Fibroblast of skin of left biceps (primary cell): ENCODE measurements at places on chromosomes 2 and 18.

DNA sequence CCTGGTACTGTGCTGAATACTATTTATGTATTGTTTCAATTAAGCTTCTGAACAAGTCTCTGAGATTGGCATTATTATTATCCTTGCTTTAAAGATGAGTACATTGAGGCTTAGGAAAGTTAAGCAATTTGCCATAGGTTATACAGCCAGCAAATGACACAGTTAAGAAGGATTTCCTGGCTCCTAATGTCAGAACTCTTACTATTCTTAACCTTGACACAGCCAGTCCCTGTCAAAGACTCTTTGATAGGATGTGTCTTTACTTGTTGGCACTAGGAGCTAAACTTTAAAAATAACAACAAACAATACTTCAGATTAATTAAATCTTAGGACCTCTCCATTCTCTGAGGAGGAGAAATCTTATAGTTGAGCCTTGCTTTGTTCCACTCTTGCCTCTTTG lies 70.6 kb downstream of the UBR3 start:
- no peak for DNase-seq

- no peak for DNase-seq
These were observed 45.3 kb upstream of the RFX8 start for GRCh38 chr2:101520246-101520645.

DNA sequence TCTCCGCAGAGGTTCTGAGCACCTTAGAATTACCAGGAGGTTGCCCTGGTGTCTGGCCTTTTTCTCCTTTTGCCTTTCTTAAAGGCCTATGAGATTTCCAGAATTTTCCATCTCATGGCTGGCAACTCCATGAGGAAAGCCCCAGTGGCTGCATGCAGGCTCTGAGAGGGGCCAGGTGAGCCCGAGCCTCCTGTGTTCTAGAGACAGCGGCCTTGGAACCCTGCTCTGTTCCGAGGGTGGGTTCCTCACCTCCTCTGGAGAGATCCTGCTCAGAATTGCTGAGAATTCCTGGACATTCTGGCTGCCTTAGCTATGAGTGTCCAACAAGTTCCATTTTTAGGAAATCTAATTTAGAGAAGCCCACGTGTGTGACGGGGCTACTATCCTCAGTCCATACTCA lies 35.7 kb upstream of the HPCAL1 start:
- no peak for DNase-seq

- DNase-seq, result no peak
These were observed 487.5 kb downstream of the SUCLG1 start for GRCh38 chr2:83971547-83971946.

DNA sequence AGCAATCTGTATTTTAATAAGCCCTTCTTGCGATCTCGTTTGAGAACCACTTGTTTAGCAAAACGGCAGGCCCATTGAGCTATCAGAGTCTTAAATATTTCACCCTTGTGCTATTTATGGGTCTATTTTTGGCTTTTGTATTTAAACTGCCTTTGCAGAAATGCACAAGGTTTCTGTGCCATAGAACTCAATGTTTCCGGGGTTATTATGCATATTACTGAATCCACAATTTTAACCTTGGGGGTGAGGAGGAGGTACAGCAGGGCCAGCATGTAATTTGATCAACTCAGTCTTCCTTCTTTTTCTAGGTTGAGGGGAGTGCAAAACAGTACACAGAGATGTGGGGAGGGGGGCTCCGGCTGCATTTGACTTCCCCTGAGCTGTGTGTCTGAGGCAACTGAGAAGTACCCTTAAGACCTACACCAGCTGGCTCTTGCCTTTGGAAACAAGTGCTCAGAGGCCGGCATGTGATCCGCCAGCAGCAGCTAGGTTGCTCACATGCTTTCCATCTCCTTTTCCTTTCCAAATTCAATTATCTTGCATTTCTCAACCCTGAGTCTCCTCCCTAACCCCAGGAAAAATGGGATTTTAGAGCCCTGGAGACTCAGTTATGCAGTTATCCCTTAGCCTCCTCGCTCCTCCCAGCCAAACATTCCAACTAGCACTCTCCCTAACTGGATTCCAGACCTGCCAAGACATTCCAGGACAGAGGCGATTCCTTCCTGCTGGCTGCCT lies 103.0 kb downstream of the HNRNPLL start:
- DNase-seq, result no peak

DNA sequence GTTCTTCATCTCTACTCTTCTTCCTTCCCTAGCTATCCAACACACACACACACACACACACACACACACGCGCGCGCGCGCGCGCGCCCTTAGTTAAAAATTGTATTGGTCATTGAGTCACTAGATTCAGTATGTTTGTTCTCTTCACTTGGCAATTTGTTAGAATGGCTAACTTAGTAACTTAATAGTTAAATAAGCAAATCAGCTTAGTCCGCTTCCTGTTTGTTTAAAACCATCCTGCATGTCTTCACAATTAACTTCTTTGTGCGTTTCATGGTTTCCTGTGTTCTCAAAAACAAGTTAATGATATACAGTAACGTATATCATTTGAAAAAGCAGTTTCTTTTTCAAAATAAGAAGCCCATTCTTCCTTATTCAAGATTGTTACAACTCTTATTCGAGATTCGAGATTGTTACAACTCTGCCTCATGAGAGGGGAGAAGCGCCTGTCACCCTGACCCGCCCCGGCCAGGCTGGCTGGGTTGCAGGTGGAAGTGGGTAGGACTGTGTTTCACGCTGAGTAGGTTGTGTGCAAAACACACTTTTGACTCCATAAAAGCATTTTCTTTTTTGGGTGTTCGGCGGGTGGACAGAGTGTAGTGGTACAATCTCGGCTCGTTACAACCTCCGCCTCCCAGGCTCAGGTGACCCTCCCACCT lies 9.5 kb upstream of the CNNM3 start:
- DNase-seq, result no peak

GRCh38 chr18:61360404-61361383 lies 27.5 kb downstream of the CDH20 start:
- DNase-seq, result no peak

DNA sequence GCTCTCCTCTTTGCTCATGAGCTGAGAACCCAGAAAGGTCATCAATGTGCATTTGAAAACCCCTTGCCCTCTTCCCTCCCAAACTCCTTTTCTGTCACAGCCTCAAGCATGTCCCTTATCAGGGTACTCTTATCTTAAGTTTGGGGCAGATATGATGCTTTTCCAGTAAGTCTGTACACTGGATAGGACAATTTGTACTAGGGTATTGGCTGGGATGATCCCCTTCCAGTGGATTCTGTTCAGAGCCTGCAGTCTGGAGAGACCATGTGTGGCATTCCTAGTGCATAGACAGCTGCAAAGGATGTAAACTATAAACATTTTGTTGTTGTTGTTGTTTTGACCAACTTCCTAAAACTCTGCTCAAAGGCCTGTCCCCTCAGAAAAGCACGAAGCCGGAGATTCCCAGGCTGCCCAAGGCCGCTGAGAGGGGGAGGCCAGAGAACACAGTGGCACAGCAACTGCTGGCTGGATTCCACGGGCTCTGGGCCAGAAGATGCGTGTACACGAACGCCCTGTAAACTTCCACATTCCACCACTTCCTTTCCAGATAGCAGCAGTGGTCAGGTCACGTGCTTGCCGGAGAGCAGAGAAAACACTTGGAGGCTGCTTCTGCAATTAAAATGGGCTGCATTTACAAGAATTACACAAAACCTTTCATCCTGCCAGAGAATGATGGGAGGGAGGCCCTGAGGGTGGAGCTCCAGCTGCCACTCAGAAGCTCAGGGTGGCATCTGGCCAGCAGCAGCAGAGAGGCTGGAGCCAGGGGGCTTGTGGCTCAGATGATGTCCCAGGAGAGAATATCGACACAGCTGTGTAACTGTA lies 42.1 kb downstream of the BMP10 start:
- peak; percentile 84 for DNase-seq

DNA sequence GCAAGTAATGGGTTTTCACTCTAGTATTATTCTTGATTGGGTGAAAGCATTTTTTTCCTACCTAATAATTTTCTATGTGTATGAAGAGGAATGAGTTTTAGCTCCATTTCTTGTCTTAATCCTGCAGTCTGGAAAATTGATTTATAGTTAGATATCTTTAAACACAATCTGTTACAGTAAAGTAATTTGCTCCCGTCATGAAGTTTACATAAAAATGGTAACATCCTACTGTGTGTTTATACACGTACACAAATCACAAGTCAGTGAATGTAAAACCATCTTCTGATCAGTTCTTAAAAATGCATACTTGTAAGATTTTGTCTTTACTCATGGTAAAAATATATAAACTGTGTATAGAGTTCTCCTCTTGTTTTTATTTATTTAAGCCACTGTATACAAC lies 51.1 kb downstream of the MAP2 start:
- DNase-seq, result no peak

DNA sequence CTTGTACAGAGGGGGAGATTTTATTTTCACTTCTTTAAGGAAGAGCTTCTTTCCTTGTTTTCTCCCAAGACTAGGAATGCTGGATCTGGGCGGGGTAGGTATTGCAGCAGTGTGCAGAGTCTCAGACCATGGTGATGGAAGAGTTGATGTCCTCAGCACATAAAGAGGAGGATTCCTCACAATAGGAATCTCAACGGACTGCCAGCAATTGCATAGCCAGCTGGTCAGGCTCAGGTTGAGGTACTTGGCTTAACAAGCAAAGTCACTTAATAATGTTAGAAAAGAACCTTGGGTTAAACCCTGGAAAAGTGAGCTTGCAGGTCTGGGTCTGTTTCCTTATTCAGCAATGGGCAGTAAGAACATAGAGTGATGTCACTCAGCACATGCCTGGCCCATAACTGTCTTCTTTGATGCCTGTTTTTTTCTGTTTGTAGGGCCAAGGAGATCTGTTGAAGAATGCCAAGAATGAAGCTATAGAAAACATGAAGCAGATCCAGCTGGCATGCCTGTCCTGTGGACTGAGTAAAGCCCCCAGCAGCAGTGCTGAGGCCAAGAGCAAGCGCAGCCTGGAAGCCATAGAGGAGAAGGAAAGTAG lies 342.1 kb downstream of the PLCL1 start:
- no peak for DNase-seq

DNA sequence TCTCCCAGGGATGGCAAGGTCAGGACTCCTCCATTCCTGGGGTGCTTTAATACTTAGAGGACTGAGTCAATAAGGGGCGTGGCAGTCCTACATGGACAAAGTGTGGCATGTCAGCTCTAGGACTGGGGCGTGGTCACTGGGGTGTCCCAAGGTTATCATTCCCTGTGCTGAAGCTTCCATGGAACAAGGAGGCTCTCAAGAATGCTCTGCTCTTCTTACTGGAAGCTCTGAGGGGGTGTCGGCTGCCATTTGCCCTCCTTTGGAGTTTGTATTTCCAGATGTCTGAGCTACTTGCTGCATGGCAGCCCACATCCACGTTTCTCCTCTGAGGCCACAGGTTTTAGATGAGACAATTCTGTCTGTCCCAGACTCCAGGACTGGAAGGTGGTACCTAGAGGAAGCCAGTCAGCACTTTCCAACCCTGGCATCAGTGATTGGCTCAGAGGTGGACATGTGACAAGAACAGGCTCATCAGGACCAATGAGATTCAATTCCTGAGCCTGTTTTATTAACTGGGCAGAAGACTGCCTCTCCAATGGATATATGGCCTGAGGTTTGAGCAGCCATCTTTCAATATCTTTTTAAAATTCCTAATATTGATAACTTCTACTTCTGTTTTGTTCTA lies 128.9 kb upstream of the ARL4C start:
- no peak for DNase-seq

DNA sequence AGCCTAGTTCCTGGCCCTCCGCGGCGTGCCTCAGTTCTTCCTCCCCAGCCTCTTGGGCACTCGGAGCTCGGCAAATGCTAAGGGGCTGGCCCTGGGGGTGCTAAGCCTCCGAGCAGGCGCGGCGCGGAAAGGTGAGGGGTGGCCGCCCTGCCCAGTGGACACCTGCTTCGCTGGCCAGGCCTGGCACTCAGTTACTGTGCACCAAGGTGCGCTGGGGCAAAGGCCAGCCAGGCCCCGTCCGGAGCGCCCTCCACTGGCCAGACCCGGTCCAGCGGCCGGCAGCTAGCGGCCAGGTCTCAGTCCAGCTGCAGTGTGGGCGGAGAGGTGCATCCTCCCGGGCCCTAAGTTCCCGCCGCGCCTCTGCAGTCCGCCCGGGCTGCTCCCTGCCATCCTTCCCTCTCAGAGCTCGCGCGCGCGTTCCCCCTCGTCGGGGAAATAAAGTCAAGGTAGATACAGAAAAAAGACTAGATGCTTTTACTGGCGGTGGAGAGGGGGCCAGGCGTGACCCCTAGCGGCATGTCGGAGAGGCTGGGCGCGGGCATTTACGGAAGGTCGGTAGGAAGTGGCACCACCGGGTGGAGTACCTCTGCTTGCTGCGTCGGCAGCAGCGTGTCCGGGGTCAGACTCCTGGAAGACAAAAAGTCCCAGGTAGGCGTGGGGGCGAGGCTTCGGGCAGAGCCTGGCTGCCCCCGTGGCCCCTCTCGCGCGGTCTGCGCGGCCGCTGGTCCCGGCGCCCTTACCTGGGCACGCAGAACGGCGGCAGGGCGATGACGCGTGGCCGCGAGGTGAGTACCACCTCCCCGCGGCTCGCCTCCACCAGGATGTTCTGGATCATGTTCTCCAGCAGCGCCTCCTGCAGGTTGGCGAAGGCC lies 9.4 kb upstream of the CRYBA2 start:
- no peak for DNase-seq

DNA sequence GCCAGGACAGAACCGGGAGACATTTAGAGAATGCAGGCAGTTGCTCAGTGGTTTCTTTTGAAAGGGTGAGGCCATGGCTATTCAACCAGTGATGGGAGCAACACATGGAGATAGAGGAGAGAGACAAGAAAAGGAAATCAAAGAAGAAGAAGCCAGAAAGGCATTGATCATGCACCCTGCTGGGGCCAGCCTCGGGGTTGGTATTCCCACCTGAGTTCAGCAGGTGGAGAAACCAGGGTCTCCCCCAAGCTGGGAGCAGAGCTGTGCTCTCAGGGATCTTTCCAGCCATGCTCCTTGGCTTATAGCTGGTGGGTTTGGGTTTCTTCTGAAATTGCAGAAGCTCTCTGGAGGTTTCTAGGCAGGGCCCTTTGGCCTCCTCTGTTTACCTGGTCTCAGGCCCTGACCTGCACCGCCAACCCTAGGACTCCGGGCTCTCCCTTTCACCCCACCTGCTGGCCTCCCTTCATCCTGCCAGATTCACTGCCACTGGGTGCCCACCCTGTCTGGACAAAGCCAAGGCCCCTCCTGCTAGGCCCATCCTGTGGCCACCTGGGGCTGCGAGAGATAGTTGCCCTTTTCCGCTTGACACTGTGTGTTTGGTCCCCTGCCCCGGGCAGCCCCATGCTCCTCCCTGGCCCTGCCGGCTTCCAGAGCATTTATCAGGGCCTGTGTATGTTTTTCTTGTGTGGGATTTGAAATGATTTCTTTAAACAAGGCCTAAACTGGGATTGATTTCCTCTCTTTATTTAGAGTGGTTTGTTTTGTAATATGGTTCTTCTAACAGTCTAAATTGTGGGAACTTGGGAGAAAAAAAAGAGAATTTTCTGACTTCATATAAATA lies 126.7 kb downstream of the DDX1 start:
- DNase-seq, result no peak

DNA sequence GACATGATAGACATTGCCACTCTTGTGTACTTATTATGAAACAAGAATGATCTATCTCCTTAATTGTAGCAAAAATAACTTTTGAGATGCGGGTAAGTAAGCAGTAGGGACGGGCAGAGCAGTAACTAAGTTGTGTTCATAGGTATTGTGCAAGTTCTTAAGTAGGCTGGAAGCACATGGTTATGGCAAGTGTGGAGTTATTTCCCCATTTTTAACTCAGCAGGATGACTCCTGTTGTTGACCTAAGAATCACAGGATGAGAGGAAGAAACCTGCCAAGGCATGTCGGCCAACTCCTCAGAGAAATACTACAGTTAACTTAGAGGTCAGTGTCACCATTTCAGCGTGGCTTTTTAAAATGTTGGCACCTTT lies 51.1 kb upstream of the FN1 start:
- no peak for DNase-seq

GRCh38 chr2:33503002-33503401 lies 26.6 kb downstream of the RASGRP3 start:
- DNase-seq, result no peak

GRCh38 chr2:64164629-64165028 lies 20.4 kb upstream of the PELI1 start:
- no peak for DNase-seq
